Activated T-helper 17 cell treated with anti-CD3 and anti-CD28 coated beads, Interleukin-2, amount 50 U/mL, for 72 hours (primary cell): ENCODE measurements at places on chromosomes 3 and 15. TPM values are rescaled to one million over a fixed set of nuclear protein-coding genes. Genes with fewer than 3 reads are reported as not detected.

GRCh38 chr3:174206607-174207192 lies 652.4 kb upstream of the NAALADL2 start:
- no peak for ATAC-seq

- ATAC-seq: no peak
Measured at GRCh38 chr15:81284256-81285031, 39.5 kb downstream of the STARD5 start.

KAT2B gene
- total RNA-seq: 109 TPM

- ATAC-seq: no peak
Measured at GRCh38 chr3:145355206-145355605, 805.8 kb downstream of the PLOD2 start.

DNA sequence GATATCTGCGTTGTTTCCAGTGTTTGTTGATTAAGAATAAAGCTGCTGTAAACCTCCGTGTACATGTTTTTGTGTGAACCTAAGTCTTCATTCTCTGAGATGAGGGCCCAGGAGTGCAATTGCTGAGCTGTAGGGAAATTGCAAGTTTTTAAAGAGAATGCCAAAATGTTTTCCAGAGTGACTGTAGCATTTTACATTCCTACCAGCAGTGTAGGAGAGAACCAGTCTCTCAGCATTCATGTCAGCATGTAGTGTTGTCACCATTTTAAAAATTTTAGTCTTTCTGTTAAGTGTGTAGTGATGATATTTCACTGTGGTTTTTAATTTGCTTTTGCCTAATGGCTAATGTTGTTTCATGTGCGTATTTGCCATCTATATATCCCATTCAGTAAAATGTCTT lies 3.4 kb upstream of the MGLL start:
- ATAC-seq: no peak

DNA sequence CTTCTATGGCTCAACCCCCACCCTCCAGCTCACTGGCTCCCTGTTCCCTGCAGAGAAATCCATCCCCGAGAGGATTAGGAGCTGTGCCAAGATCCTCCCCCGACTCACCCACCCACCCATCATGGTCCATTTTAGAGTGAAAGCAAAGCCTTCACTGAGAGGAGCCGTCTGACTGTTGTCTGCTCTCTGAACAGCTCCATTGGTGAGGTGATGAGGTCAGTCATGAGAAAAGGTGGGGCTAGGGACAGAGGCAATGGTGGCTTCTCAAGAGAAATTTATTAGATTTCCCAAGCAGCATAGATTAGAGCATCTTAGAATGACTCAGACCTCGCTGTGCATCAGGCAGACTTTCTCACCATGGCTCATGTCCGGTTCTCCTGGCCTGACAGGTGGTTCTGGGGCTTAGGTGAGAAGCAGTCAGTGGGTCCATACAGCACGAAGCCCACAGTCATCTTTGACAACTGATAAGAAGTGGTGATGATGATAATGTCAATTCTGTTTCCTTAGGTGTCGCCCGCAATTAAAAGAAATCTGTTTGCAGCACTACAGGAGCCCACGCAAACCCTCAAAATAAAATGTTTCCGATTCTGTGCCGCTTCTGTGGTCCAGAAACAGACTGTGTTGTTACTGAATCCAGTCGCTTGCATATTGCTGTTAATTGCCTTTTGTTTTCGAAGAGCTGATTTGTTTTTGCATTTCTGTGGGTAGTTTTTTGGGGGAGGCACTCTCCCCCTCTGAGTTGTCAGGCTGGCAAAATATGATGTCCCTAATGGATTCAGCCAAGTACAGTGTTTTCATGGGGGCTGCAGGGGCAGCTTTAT lies 24.8 kb upstream of the RHO start:
- ATAC-seq: no peak
